ENCODE measurements at places on chromosomes 13 and 19. TPM values are rescaled to one million over a fixed set of nuclear protein-coding genes. Genes with fewer than 3 reads are reported as not detected.

GRCh38 chr19:15475611-15476010 lies 3.7 kb downstream of the PGLYRP2 start:
- no peak for DNase-seq

ZNF571 gene
- 3.5 TPM for polyA plus RNA-seq

DNA sequence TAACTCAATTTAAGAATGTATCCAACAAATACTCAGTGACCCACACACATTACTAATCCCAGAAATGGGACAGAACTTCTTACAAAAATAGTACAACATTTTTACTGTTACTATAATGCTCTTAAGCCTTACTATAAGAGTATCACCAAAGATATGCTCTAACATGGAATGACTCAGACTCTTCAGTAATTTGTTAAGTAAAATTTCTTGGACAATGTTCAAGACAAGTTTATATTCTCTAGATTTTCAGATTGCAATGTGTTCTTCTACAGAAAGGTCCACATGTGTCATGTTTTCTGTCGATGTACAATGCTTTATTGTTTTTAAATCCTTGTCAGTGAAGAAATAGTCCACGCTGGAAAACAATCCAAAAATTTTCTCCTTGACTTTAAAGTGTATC lies 66.3 kb upstream of the RFXAP start:
- DNase-seq, result no peak

DNA sequence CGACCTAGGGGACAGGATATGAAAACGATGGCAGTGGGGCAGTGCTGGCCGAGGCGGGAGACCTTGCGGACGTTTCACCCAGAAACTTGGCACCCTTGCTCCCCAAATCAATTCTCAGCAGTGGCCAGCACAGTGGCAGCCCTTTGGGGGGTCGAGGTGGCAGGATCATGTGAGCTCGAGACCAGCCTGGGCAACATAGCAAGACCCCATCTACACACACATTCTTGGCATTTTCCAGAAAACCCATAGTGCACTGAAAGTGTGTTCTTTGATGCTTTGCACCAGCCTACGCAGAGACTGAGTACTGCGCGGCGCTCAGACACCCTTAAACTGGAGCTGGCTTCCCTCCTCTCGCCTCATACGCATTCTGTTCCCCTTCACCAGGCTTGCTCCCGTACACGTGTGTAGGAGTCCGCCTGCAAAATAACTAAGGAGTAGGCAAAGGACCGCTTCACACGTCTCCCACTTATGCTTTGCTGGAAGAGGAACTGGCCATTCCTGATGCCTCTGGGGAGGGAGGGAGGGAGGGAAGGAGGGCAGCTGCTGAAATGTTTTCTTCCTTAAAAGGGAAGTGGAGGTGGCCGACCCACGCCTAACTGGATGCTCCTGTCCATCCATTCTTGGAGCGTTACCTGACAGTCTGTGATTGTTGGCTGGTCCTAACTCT lies 23.5 kb upstream of the MIER2 start:
- DNase-seq, result no peak

DNA sequence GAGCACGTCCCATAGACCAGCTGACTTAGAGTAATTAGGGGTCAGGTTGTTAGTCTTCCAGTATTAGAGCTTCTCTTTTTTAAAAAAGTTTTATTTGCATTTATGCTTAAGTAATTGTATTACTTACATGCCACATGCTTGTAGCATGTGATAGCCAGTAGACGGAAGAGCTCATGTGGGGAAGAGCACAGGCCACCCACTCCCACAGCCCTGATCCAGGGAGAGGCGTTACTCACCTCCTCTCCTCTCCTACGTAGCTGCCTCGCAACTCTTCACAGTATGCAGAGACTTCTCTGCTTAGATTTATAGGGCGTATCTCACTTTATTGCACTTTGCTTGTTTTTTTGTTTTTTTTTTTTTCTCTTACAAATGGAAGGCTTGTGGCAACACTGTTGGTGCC lies 95.3 kb upstream of the TEX29 start:
- DNase-seq, result no peak

CYP2A6 gene
- polyA plus RNA-seq, result 1.5 TPM

PLEKHA4 gene
- polyA plus RNA-seq, result 56.4 TPM

GRCh38 chr19:46082728-46083050 lies 41.8 kb downstream of the IGFL3 start:
- no peak for DNase-seq

GRCh38 chr19:3818466-3818865 lies 32.3 kb upstream of the MATK start:
- DNase-seq, result no peak

DNAJC15 gene
- polyA plus RNA-seq, result 19.6 TPM

- no peak for DNase-seq
These were observed 1220.5 kb downstream of the PCDH17 start for GRCh38 chr13:58852076-58852475.

- DNase-seq, result peak; percentile 56
These were observed 10.2 kb downstream of the GAS6 start for GRCh38 chr13:113853518-113854237.

DNA sequence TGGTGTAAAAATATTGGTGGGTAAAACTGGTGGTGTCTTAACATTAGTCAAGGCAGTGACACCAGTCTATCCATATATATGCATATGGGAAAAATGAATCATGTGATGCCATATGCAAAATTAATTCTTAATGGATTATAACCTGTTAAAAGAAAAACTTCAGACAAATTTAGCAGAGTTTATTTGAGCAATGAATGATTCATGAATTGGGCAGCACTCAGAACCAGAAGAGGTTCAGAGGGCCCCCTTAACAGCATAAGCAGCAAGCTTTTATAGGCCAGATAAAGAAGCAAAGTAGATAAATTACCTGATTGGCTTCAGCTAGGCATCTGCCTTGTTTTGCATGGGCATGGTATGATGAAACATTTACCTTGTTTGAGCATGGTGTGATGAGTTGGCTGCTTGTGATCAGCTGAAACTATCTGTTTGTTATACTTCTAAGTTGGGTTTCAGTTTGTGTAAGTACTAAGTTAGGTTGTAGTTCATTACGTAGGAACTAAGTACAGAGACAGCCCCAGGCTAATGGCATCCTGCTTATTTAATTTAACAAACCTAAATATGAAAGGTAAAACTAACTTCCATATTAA lies 66.6 kb downstream of the DNAJC15 start:
- no peak for DNase-seq

DNA sequence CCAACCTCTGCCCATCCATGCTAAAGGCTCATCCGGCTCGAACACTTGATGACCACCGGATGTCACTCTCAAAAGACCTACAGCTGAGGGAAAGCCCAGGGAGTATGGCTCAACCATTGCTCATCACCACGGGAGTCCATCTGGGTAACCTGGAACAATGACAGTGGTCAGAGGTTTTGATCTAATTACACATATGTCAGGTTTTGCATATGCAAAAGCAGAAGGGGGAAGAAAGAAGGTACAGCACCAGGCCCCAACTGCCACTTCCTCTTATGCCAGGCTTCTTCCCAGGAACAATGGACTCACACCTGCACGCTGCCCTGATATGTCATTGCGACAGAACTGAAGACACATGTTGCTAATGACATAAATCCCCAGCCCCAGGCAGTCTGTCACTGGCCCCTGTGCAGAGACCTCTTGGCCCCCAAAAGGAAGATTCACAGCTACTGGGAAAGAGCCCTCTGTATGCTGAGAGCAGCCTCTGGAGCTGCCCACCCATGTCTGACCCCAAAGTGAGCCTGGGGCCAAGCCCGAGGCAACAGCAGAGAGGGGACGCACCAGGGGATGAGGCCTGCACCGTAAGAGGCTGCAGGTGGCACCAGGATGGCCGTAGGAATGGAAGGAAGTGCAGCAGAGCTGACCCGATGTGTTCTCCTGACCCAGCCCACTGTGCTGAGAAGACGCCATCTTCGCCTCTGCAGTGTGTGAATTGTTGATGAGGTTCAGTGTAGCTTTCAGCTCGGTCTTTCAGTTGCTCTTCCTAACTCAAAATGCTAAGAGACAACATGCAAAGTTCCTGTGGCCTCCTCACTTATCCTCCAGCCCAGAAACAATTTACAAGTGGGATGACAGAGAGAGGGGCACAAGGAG lies 26.3 kb downstream of the EPS15L1 start:
- DNase-seq, result no peak

GRCh38 chr19:13154911-13155471 lies 4.8 kb downstream of the IER2 start:
- DNase-seq, result peak; percentile 59

GRCh38 chr13:38648912-38649311 lies 38.0 kb upstream of the FREM2 start:
- DNase-seq, result no peak

GRCh38 chr19:996051-996838 lies 4.0 kb upstream of the GRIN3B start:
- DNase-seq, result peak; percentile 35

DNA sequence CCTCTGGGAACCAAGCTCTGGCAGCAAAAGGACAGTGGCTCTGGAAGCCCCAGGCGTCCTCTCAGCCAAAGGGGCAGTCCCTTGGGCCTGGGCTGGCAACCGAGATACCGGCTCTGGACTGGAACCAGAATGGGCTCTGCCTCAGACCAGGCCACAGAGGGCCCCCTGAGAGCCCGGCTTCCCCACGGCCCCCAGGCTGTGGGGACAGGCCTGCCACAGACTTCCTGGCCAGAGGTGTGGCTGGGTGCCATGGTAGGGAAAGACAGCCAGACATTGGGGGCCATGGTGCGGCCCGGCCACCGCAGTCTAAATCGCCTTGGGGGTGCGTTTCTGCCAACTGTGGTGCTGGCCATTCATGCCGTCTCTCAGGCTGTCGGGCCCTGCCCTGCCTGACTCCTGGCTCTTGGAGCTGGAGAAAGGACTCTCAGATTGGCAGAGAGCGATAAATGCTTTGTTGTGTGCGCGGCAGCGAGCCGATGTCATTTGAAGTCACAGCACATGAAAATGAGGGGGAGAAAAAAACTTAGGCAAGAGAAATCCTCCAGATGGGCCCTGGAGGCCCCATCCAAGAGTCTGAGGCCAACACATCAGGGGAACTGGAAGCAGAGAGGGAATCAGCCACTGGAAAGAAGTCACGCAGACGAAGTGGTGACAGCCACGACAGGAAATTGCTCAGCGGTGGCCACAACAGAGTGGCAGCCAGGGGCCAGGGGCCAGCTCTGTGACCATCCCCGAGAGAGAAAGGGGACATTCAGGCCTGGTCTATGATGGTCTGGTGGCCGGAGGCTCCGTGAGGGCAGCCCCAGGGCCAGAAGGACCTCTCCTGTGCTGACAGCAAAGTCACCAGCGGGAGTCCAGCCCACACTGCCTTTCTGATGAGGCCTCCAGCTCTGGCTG lies 26.5 kb downstream of the SH3GL1 start:
- no peak for DNase-seq

DNA sequence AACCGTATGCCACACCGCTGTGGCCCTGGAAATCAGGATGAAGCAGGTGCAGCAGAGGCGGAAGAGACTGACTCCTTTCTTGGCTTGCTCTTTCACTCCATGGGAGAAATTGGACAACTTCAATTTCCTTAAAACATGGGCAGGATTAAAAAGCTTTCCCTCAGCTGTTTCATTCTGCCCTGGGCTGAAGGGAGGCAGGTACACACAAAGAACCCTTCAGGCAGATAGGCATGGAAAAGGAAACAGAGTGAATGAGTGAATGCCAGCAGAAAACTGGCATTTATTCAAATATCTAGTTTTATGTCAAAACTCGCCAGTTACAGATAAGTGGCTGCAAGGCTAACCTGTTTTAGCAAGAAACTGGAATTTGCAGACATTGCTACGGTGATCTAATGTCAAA lies 71.0 kb upstream of the SLC15A1 start:
- no peak for DNase-seq

PRR22 gene
- 2.3 TPM for polyA plus RNA-seq

ZNF723 gene
- not detected for polyA plus RNA-seq

GIPC1 gene
- polyA plus RNA-seq, result 98.8 TPM

C1QTNF9 gene
- 0.76 TPM for polyA plus RNA-seq

GRCh38 chr19:34540811-34541557 lies 59.4 kb downstream of the WTIP start:
- no peak for DNase-seq

DNA sequence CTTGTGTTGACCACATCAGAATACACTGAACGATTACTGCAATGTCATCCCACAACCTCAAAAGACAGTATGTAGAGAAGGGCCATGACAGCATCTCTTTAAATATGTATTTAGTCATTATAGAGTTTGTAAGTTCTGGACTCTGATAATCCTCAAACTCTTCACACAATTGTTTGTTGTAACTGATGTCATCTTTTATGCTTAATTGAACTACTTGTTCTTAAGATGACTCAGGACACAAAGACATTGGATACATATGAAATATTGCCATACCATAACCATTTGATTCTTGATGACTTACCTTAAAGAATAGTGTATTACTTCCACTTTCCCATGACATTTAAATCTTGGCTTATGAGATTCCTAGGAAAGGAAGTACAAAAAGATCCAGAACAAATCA lies 347.6 kb downstream of the KLF5 start:
- DNase-seq, result no peak

DNA sequence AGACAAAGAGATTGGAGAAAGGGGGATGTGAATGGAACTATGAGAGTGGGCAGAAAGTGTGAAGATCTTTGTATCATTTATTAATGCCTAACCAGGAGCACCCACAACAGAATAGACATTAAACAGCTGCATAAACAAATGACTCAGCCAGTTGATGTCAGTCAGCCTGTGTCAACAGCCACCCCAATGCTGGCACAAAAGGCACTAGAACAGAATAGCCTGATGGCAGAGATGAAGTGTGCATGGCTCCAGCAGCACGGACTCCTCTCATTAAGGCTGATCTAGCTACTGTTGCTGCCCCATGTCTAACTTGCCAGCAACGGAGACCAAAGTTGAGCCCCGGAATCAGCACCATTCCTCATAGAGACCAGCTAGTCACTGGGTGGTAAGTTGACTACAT lies 7.8 kb downstream of the CPB2 start:
- no peak for DNase-seq

Measured in urinary bladder (tissue), 4 donors.